ENCODE measurements at places on chromosomes 6 and 20. TPM values are rescaled to one million over a fixed set of nuclear protein-coding genes. Genes with fewer than 3 reads are reported as not detected.
A peak's percentile ranks its signal among the peaks of the same experiment; 100 is the strongest.

Gene LIME1
- 16.0 TPM for total RNA-seq

Gene NOX3
- not detected for total RNA-seq

Gene C6orf58
- total RNA-seq = not detected

Gene RFX6
- not detected for total RNA-seq

Gene PSMB1
- 161 TPM for total RNA-seq

Gene TCF21
- total RNA-seq = not detected

Gene FOXP4
- 16.5 TPM for total RNA-seq

- H3K4me3 ChIP-seq = no peak overlapping the region
- no peak for DNase-seq
- H3K27ac ChIP-seq = no peak overlapping the region
- no peaks in the 10 kb centered on the region for H3K27me3 ChIP-seq
Observed at GRCh38 chr20:3705491-3705969, 6.9 kb downstream of the SIGLEC1 start.

DNA sequence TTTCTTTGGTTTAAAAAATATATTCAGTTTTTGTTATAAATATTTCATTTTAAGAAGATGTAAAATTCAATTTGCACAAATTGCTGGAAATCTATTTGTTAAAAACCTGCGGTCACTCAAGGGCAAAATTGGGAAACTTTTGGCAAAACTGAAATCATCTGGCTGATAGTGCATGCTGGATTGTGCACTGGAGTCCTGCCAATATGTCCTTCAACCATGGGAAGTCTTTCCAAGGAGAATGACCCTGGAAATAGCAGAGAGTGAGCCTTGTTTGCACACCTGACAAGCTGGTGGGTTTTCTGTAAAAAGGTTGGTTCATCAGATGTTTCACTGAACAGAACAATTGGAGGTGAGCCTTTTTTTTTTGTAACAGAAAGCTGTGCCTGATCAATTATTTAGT, 413.5 kb downstream of the BTBD3 start:
- H3K4me1 ChIP-seq = no peaks in the 10 kb centered on the region
- no peak overlapping the region for H3K27ac ChIP-seq
- no peaks in the 10 kb centered on the region for H3K36me3 ChIP-seq
- no peak for DNase-seq

- H3K27ac ChIP-seq = peak overlapping the region; percentile 53
- H3K27me3 ChIP-seq = no peaks in the 10 kb centered on the region
- H3K4me3 ChIP-seq = no peak overlapping the region
- no peaks in the 10 kb centered on the region for H3K4me1 ChIP-seq
- no peaks in the 10 kb centered on the region for H3K36me3 ChIP-seq
Observed at GRCh38 chr20:51639206-51639832, 96.8 kb upstream of the NFATC2 start.

GRCh38 chr6:125197795-125198269, 44.3 kb downstream of the TPD52L1 start:
- H3K4me1 ChIP-seq = peaks cover 62% of the 10 kb centered on the region
- H3K27ac ChIP-seq = peak overlapping the region; percentile 82
- DNase-seq = peak; percentile 98
- H3K4me3 ChIP-seq = no peak overlapping the region
- H3K27me3 ChIP-seq = no peaks in the 10 kb centered on the region

DNA sequence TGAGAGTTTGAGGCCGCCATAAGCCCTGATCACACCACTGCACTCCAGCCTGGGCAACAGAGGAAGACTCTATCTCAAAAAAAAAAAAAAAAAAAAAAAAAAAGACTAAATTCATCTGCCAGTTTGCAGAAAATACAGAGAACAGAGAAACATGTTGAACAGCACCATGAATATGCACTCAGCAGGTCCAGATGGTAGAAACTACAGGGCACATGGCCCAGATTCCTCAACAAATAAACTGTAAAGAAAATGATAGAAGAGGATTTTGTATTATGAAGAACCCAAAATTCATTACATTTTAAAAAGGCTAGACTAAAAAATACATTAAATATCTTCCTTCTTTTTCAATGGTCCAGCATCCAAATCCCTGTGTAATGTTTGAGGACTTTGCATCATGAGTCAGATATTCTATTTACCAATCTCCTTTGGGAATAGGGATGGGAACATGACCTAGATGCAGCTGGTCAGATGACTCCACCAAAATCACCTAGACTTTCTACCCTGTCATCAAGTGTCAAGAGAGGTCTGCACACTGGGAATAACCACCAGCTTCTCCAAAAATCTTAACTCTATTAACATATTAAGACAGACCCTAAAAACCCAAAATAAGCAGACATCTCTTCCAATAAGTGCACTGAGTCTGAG, 189.1 kb upstream of the TCF21 start:
- H3K4me3 ChIP-seq = no peak overlapping the region
- H3K36me3 ChIP-seq = peaks cover 5% of the 10 kb centered on the region
- no peak overlapping the region for H3K27ac ChIP-seq
- no peaks in the 10 kb centered on the region for H3K27me3 ChIP-seq
- no peak for DNase-seq

DNA sequence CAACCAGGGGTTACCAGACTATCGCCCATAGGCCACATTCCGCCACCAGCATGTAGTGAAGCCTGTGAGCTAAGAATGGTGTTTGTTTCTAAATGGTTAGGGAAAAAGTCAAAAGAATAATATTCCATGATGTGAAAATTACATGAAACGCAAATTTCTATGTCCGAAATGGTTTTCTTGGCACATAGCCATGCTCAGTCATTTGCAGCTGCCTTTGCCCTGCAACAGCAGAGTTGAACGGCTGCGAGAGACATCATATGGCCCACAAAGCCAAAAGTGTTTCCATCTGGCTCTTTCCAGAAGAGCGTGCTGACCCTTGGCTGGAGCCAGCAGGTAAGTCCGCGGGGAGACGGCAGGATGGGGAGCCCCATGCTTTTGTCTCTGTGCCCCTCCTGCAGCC, 60.7 kb downstream of the FAM120B start:
- no peak for DNase-seq
- H3K4me1 ChIP-seq = no peaks in the 10 kb centered on the region
- H3K36me3 ChIP-seq = peaks cover 40% of the 10 kb centered on the region
- no peak overlapping the region for H3K27ac ChIP-seq
- H3K4me3 ChIP-seq = no peak overlapping the region

GRCh38 chr6:52611833-52612232, 35.0 kb upstream of the TRAM2 start:
- no peaks in the 10 kb centered on the region for H3K27me3 ChIP-seq
- H3K4me1 ChIP-seq = peaks cover 6% of the 10 kb centered on the region
- no peak overlapping the region for H3K4me3 ChIP-seq
- no peak overlapping the region for H3K27ac ChIP-seq
- no peaks in the 10 kb centered on the region for H3K36me3 ChIP-seq

DNA sequence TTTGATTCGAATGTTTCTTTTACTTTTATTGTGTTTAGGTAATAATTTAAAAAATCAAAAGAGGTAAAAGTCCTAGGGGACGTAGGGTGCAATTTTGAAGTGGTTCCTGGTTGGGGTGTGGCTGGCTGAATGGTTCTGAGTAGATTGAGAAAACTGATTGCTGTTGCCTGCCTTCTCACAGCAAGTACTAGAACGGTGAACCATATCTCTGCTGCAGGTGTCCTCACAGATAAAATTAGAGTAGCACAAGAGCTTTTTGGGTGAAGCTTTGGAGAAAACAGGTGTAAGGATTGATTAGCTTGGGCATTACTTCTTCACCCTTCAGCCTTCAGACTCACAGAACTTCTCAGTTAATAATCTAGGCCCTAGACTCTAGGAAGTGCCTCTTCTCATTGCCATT, 19.8 kb upstream of the GJA10 start:
- no peak for DNase-seq
- H3K27me3 ChIP-seq = no peaks in the 10 kb centered on the region
- no peak overlapping the region for H3K27ac ChIP-seq
- peaks cover 29% of the 10 kb centered on the region for H3K36me3 ChIP-seq
- no peaks in the 10 kb centered on the region for H3K4me1 ChIP-seq

All from MCF 10A (cell line).